Activated CD4-positive, alpha-beta memory T cell treated with anti-CD3 and anti-CD28 coated beads, Interleukin-2, amount 10 ng/mL, durations not matched to agents 7 days and 5 days (primary cell): ENCODE measurements at places on chromosomes 5 and 9. TPM values are rescaled to one million over a fixed set of nuclear protein-coding genes. Genes with fewer than 3 reads are reported as not detected.

The SLC6A3 gene
- total RNA-seq: not detected

GRCh38 chr9:14133394-14133793 lies 180.5 kb downstream of the NFIB start:
- DNase-seq: no peak

DNA sequence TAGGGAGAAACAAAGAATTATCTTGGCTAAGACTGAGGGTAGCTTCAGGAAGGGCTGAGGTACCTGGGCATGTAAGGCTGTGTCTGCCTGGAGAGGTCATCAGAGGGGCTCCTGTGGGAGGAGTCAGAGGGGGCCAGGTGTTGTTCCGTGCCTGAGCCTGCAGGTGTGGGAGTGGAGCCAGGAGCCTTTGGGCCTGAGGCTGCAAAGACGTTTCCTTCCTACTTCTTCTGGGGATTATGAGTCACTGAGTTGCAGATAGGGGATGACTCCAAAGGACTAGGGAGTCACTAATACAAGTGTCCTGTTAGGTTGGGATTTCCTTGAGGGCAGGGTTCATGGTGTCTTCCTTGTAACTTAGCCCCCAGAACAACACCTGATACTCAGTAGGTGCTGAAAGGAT lies 391.1 kb downstream of the ARHGEF28 start:
- DNase-seq: no peak

The MEIKIN gene
- total RNA-seq: 1.1 TPM

DNA sequence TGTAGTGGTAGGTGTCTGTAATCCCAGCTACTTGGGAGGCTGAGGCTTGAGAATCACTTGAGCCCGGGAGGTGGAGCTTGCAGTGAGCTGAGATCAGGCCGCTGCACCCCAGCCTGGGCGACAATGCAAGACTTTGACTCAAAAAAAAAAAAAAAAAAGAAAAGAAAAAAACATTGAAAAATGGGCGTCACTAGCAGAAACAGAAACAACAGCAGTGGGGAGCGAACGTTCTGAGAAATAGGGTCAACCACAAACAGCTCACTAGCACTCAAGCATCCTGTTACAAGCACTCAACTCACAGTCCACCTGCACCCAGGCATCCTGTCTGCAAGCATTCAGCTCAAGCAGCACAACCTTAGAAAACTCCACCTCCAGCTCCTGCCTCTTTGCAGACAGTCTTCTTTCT lies 17.2 kb downstream of the TRIM14 start:
- DNase-seq: peak; percentile 90

DNA sequence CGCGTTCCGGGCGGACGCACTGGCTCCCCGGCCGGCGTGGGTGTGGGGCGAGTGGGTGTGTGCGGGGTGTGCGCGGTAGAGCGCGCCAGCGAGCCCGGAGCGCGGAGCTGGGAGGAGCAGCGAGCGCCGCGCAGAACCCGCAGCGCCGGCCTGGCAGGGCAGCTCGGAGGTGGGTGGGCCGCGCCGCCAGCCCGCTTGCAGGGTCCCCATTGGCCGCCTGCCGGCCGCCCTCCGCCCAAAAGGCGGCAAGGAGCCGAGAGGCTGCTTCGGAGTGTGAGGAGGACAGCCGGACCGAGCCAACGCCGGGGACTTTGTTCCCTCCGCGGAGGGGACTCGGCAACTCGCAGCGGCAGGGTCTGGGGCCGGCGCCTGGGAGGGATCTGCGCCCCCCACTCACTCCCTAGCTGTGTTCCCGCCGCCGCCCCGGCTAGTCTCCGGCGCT lies at the start of gene DAPK1:
TSS of gene DAPK1 (plus strand) at position 264 of the 442 bp plus-strand sequence. CDS start 1,211 bp downstream, outside the sequence.
- DNase-seq: no peak

The KCNV2 gene
- total RNA-seq: not detected

GRCh38 chr5:172544371-172545095 lies 90.2 kb upstream of the SH3PXD2B start:
- DNase-seq: no peak

The CTXN3 gene
- not detected for total RNA-seq

- DNase-seq: no peak
These were observed 90.2 kb downstream of the PLK2 start for GRCh38 chr5:58369513-58370190.

DNA sequence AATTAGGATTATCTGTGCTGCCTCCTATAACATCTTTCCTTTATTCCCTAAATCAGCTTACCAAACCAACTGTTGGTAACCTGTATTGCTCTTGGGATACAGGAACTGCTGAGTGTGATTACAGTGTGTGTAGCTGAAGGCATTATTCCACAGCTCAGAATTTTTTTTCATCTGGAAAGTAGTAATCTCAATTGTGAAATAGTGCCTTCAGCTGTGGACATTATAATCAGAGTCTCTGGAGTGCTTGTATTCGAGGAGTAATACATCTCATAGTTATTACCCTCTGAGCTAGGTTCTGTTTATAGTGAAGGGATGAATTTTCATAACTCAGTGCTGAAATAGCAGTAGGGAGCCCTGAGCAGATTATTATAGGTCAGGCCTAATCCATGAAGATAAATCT lies 199.5 kb downstream of the MAST4 start:
- DNase-seq: no peak

- DNase-seq: no peak
These were observed 118.8 kb downstream of the GALNT10 start for GRCh38 chr5:154309371-154309745.

The NR6A1 gene
- total RNA-seq: 0.76 TPM

The RORB gene
- total RNA-seq: 0.13 TPM
